ENCODE measurements at places on chromosomes 7 and 10. TPM values are rescaled to one million over a fixed set of nuclear protein-coding genes. Genes with fewer than 3 reads are reported as not detected.

C10orf67 gene
- not detected for polyA plus RNA-seq

NRG3 gene
- polyA plus RNA-seq = not detected

HSPB1 gene
- polyA plus RNA-seq = 76.4 TPM

CXCL12 gene
- not detected for polyA plus RNA-seq

PNLIPRP2 gene
- polyA plus RNA-seq = not detected

Data from IgD-negative memory B cell (primary cell).